ENCODE measurements at places on chromosomes 13 and 19.

GRCh38 chr19:16456652-16457194, 15.0 kb downstream of the EPS15L1 start:
- DNase-seq, result no peak

GRCh38 chr13:44386913-44387556, 13.4 kb downstream of the SERP2 start:
- DNase-seq, result no peak

- no peak for DNase-seq
These were observed 23.9 kb upstream of the CXCL17 start for GRCh38 chr19:42466521-42467182.

DNA sequence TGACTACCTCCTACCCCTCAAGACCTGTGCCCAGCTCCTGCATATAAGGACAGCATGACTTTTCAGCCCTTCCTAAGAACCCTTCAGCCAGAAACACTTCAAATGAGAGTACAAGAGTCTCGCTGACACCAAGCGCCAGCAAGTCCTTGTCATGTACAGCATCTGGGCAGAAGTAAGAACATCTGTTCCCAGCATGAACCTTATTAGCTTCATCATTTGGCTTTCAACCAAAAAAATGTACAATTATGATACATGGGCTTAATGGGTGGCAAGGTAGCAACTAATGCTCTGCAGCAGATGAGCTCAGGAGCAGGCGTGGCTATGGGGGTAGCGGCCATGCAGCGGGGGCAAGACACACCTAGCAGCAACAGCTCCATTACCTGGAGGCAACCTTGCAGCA, 487.6 kb downstream of the COG6 start:
- no peak for DNase-seq

DNA sequence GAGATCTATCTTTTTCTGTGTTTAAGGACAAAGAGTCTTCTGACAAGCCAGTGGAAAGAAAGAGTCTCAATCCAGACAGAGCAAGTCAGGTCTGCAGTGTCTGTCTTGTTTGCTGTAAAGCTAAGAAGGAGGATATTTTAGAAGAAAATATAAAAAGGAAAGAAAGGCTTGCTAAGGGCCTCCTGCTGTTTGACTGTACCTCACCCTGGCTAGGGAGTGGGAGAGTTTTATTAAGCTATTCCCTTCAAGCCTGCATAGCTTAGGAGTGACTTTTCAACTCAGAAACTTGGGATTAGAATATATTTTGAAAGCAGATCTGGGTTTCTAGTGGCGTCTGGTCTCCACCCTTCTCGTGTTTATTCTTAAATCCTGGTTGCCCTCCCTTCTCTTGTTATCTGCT, 460.0 kb downstream of the COG6 start:
- no peak for DNase-seq

GRCh38 chr13:113777311-113778260, 18.6 kb downstream of the TMEM255B start:
- no peak for DNase-seq

DNA sequence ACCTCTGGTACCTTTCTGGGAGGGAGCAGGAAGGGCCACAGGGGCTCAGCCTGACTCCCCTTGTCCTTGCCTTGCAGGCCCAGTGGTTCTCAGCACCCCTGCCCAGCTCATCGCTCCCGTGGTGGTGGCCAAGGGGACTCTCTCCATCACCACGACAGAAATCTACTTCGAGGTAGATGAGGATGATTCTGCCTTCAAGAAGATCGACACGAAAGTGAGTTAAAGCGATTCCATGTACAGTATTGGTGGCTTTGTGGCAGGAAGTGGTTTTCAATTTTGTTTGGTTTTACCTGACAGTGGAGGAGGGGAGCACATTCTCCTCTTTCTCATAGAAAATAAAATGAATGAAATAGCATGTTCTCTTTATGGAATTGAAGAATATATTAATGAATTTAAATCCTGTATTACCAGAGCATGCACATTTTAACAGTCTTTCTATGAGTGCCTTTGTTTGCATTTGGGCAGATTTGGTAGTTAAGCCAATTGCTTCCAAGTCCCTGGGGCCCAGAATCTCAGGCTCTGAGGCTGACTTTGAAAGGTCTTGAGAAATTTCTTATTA, 4.1 kb downstream of the MAB21L1 start:
- DNase-seq, result no peak

- DNase-seq, result no peak
These were observed 1.5 kb downstream of the FAM124A start for GRCh38 chr13:51223560-51224270.

GRCh38 chr13:100063333-100063732, 25.6 kb upstream of the PCCA start:
- no peak for DNase-seq

- no peak for DNase-seq
These were observed 17.9 kb downstream of the PPP1R37 start for GRCh38 chr19:45110851-45111266.

DNA sequence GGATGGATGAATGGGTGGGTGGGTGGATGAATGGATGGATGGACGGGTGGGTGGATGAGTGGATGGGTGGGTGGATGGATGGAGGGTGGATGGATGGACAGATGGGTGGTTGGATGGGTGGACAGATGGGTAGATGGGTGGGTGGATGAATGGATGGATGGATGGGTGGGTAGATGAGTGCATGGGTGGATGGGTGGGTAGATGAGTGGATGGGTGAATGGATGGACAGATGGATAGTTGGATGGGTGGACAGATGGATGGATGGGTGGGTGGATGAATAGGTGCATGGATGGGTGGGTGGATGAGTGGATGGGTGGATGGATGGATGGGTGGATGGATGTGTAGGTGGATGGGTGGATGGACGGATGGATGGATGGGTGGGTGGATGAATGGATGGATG, 17.8 kb downstream of the SHC2 start:
- no peak for DNase-seq

DNA sequence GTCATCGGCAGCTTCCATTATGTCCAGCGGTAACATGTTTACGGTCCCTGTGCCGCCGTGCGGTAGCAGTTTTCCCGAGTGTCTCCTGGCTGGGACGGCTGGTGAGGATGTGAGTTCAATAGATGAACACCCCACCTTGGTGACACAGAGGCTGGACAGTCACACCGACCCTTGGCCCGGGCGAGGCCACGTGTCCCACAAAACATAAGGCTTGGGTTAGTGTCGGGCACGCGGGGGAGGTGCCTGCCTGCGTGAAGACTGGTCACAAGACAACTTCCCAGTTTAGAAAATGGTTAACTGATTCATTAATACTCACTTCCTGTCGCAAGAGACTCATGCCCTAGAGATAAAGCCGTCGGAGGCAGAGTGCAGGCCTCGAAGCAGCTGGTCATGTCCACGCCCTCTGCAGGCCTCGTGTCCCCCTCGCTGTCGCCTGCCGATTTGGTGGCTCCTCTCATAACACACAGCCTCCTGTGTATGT, 17.2 kb downstream of the RASA3 start:
- no peak for DNase-seq

DNA sequence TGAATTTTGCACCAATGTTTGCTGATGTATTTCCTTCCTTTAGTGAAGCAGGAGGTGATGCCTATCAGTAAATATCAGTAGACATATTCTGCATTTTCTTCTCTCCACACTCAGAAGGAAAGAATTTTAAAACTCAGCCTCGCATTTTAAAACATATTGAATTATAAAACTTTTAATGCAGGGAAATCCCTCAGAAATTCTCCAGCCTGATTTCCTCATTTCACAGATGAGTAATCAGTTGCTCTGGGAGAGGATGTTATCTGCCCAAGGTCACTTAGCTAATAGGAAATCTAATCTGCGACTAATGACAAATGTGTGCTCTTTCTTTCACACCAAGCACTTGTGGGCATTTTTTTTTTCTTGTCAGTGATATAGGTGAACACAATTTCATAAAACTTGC, 320.6 kb downstream of the ITGBL1 start:
- DNase-seq, result no peak

DNA sequence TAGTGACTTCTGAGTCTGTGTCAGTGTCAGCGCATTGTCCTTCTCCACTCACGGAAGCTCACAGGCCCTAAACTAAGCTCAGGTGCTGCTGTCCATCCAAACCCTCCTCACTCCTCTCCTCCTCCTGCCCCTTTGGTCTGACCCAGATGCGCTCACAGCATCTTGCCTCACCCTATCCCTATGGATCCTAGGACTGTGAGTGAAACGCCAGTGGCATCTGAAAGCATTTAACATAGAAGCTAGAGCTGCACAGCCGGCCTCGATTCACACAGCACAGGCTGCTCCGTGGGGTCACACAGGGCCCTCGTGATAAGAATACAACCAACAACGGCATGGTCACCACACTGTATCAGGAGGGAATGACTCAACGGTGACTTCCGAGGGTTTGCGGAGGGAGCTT, 149.1 kb upstream of the SPACA7 start:
- DNase-seq, result no peak

DNA sequence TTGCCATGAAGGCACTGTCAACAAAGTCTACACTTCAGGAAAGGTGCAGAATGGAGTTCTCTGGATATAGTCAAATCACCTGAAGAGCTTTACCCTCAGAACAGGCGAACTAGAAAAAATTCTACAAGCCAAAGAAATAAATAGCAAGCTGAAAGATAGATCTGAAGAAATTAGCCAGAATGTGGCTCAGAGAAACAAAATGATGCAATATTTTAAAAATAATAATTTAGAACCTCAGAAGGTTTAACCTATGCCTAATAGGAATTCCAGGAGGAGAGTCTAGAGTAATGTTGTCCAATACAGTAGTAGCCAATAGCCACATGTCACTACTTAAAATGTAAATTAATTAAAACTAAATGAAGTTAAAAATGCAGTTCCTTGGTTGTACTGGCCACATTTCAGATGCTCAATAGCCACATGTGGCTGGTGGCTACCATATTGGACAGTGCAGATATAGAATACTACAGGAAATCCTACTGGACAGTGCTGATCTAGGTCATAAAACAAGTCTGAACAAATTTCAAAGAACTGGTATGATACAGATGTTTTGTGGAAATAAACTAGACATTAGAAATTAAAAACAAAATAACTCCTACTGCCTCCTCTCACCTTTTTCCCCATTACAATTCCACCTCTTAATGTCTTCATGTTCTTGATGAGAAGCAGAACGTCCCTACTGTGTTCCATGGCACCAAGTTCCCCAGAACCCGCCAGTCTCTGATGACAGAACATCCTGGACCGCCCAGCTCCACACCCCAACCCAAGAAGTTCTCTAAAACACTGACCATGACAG, 679 bp upstream of the CDADC1 start:
- no peak for DNase-seq

GRCh38 chr13:112208656-112209055, 141.7 kb downstream of the SOX1 start:
- DNase-seq, result no peak

GRCh38 chr13:34030782-34031181, 212.8 kb downstream of the RFC3 start:
- no peak for DNase-seq

- no peak for DNase-seq
These were observed 22.4 kb upstream of the CRTC1 start for GRCh38 chr19:18660939-18661670.

DNA sequence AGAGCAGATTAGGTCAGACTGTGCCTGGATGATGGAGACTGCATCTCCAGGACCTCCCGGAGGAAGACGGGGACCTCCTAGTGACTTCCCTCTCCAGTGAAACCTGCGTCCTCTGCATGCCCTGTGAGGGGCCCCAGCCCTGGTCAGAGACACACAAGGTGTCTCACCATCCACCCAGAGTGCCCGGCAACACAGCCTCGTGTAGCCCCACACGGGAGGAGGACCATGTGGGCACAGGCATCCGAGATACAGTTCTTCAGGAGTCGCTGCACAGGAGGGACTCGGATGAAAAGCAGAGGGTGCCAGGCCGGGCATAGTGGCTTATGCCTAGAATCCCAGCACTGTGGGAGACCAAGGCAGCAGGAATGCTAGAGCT, 64.8 kb downstream of the PEPD start:
- no peak for DNase-seq

- no peak for DNase-seq
These were observed 235.9 kb downstream of the NHLRC3 start for GRCh38 chr13:39273953-39274738.

DNA sequence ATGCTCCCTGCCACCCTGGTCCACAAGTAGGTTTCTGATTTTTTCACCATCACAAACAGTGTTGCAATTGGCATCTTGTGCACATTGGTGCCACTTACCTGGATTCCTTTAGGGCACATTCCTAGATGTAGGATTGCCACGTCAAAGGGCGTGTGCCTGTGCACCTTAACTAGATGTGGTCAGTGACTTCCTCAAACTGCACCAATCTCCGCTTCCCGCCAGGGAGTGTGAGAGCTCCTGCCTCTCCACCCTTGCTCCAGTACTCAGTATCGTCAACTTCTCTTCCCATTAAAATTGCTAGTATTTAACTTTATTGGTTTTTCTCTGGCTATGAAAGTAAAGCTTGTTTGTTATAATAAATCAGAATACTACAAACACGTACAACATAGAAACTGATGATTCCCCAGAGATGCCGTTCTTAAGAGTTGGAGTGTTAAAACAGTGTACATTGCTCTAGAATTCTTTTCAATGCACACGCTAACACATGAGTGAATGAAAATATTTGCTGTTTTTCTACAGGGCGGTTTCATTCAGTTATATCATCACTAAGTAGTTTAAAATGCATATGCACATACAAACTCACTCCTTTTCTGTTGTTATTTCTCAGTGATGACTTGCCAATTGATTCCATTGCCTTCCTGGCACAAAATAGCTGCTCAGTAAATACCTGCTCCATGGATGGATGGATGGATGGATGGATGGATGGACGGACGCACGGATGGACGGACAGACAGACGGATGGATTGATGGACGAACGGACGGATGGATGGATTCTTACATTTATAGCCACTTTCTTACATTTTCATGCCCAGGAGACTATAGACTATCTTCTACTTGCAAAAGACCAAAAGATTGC, 23.4 kb downstream of the CCNE1 start:
- no peak for DNase-seq

GRCh38 chr13:36344173-36344572, 2.0 kb downstream of the SPART start:
- no peak for DNase-seq

DNA sequence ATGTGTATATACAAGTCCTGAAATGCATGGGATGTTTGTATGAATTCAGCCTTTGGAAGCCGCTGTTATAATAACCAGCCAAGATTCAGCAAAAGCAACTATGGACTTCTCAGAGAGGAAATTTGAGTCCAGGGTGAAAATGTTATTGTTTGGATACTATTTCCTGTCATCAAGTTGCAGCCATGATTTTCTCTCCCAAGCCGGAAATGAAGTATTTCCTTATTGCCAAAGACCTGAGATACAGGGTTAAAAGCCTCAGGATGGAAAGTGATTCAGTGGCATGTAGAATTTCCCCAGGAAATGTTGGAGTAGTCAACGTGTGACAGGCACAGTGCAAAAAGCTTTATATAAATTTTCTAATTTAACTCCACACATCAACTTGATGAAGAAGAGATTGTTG, 133.9 kb downstream of the IRS2 start:
- DNase-seq, result no peak

DNA sequence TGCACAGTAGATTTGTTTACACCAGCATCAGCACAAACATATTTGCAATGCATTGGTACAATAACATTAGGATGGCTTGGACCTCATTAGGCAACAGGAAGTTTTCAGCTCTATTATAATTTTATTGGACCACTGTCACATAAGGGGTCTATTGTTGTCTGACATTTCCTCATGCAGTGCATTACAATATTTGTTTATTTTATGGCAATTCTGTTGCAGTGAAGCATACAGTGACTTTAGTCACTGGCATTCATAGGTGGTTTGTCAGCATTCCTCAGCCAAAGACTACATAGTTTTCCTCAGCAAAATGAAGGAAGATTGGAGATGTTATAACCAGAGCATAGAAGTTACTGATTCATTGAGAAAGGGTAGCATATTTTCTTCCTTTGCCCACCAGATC, 1732.9 kb downstream of the PCDH9 start:
- DNase-seq, result no peak

GRCh38 chr13:90995614-90996013, 351.9 kb upstream of the MIR17HG start:
- no peak for DNase-seq

Data from HuH-7.5 (cell line).